ENCODE measurements at places on chromosomes 1 and 21.

DNA sequence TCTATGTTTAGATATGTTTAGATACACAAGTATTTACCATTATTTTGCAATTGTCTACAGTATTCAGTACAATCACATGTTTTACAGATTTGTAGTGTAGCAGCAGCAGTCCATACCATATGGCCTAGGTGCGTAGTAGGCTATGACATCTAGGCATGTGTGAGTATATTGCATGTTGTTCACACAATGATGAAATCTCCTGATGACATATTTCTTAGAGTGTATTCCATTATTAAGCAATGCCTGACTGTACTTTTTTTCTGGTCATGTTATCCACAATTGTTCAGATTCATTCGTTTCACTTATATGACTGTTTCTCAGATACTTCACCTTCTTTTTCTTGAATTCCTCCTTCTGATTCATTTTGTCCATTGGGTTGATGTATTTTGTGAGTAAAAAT, 9.9 kb upstream of the BACE2 start:
- DNase-seq: no peak

DNA sequence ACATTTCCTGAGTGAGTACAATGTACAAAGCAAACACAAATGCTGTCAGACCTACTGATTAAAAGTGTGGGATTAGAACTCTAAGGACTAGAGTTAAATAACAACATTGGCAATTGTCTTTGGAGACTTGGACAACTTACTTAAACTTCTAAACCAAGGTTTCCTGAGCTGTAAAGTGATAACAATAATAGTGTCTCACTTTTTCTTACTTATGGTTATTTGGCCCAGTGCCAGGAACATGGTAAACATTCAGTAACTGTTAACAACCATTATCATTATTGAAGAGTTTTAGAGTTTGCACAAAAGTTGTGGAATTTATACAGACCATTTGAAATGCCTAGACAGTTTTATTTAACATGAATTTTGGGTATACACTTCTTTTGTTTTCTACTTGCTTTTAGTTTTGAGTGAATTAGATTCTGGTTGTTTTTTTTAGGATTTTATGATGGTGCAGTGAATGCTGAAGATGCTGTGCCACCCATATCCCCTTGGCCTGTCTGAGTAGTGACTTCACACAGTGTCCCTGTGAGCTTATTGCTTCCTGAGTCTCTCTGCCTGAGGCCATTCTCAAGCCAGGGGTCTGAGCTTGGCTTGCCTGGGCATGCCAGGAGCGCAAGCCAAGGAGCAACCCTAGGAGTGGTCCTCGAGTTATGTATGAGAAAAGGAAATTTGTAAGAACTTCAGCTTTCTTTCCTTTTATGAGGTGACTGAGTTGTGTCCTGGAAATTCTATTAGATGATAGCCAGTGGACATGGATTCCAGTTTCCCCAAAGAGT, 932.8 kb downstream of the TTLL7 start:
- no peak for DNase-seq

GRCh38 chr1:168879896-168880734, 151.1 kb upstream of the DPT start:
- DNase-seq: no peak

DNA sequence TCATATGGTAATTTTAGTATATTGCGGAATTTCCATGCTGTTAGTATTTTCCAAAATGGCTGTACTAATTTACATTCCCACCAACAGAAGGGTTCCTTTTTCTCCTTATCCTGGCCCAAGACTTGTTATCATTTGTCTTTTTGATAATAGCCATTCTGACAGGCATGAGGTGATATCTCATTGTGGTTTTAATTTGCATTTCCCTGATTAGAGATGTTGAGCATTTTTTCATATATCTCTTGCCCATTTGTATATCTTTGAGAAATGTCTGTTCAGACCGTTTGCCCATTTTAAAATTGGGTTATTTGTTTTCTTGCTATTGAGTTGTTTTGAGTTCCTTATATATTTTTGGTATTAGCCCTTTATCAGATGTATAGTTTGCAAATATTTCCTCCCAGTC, 14.0 kb downstream of the CAPZA1 start:
- DNase-seq: no peak

DNA sequence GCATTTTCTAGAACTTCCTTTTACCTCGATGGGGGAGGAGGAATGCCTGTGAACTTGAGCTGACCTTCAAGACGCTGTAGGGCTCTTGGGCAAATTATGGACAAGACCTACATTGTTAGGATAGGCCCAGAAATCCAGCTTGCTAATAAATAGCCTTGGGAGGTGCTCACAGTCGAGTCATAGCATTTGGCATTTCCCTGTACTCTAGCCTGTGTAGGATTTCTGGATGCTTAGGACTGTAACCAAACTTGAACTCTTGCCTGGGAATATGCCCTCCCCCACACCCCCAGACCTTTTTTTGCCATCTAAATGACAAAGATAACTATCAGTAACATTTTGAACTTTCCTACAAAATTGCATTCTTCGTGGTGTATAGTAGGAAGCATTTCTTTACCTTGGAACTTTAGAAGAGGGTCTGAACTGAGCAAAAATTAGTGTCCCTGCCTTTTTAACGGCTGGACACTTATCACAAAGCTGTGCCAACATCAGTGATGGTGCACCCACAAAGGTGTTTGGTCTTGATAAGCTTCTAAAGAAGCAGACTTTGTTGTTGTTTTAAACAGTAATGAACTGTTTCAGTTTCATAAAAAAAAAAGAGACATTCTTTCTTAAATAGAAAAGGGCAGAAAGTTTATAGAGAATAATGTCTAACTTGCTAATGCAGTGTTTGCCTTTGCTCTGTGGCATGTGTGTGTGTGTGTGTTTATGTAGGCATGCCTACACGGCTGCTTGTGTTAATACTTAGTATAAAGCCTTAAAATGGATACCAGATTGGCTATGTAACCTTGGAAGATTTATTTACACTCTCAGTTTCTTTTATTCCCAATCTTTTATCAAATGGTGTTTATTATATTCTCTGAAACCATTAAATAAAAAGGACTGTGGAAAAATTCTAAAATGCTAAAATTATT, 88.2 kb downstream of the NFIA start:
- DNase-seq: no peak

GRCh38 chr21:42161956-42162681, 56.8 kb upstream of the ABCG1 start:
- DNase-seq: peak; percentile 35
